ENCODE measurements at places on chromosomes 11 and 22.
A peak's percentile ranks its signal among the peaks of the same experiment; 100 is the strongest.

- peak; percentile 88 for DNase-seq
Observed at GRCh38 chr11:127451861-127452260, 451.3 kb upstream of the KIRREL3 start.

GRCh38 chr11:35352077-35352888 is 67.1 kb downstream of the SLC1A2 start:
- no peak for DNase-seq

DNA sequence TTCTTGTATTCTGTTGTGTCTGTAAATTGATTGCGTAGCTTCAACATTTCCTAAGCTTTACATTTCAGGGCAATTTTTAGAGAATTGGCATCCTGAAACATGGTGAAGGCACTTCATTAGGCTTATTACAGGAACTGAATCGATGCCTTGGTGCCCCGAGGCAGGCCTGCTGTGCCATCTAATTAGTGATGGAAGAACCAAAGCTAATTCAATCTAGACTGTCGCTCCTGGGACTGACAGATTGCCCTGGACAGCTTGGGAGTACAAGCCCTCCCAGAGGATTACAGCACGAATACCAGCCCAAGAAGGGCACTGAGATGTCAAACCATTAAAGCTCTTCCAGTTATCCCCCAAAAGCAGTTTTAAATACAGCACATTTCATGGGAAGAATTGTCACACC is 243.2 kb upstream of the ZC3H12C start:
- DNase-seq = no peak

- no peak for DNase-seq
Observed at GRCh38 chr11:113991170-113991569, 16.3 kb downstream of the HTR3A start.

Measured in Ammon's horn (tissue), 1 donor.